CD4-positive, alpha-beta memory T cell (primary cell): ENCODE measurements at places on chromosomes 4 and X.
A peak's percentile ranks its signal among the peaks of the same experiment; 100 is the strongest.

DNA sequence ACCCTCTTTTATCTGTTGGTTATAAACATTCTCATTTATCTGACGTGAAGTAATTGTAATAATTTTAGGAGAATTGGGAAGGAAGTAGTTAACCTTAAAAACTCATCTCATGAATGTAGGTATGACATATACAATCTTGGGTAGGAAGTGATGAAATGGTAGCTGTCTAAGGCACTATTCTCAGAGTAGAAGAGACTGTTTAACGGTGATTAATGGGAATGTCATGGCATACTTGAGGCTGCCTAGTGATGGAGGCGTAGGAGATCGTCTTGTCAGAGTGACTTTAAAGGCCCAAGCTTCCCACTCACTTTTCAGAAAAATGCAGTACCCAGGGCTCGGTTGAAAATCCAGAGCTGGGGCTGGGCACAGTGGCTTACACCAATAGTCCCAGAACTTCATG, 19.4 kb upstream of the AGA start:
- no peak for DNase-seq

DNA sequence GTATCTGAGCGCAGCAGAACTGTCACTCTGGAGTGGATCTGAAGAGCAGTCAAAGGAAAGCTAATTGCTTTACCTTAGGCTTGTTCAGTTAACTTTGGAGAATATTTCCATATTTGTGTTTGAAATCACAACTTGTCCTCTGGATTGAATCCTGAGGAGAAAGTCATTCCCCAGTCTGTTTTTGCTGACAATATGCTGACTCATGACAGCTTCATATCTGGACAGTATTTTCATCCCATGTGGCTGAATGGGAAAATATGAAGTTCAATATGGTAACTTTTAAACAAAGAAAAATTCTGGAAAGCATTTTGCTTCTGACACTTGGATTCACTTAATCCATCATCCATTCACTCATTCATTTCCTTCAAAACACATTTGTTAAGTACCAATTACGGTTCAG, 46.3 kb upstream of the MAGEC3 start:
- DNase-seq: no peak

- no peak for DNase-seq
Observed at GRCh38 chr4:8904666-8905065, 33.0 kb upstream of the HMX1 start.

DNA sequence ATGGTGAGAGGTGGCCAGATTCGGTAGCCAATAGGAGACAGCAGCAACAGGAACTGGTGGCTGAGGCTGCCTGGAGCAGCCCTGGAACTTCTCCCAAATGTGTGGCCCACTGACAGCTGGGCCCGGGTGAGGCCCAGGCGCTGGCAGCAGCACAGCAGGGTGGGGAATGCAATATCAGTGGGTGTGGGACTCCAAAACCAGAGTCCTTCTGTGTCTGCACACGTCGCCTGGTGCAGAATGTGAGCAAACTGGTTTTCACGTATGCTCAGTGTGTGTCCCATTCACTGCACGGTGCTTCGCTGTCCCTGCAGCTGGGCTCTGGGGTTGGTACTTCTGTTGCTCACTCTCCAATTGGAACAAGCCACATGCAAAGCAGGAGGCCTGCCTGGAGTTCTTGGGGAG, 14.4 kb upstream of the CENPU start:
- DNase-seq: no peak

DNA sequence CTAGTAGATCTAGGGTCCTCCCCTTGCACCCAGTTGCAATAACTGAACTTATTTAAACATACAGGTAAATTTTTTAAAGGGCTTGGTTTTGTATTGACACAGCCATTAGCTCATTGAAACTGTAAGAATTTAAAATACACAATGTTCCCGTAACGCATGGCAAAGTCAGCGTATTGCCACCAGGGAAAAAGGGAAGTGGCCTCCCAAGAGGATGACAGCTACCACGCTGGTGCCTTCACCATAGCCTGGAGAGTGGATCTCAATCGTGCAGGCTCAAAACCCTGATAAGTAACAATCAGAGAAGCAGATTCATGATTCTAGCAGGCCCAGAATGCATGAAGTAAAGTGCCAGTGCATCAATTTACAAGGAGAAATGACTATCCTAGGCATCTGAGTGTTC, 49.4 kb upstream of the RELL1 start:
- DNase-seq: no peak

DNA sequence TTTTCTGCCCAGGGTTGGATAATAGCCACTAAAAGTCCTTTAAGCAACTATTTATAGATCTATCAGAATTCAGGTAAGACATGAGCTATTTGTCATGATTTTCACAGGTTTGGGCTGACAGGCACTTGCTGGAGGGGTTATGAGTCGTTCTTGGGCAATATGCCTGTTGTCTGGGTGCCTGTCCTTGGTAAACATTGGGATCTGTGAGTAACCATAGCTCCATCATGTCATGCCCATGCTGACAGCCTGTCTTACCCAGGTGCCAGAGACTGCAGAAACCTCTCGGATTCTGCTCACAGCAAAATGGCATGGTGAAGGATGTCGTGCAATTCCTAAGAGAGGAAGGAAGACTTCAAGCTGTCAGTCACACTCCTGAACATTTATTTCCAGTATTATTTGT, 116.0 kb upstream of the PUDP start:
- DNase-seq: no peak

DNA sequence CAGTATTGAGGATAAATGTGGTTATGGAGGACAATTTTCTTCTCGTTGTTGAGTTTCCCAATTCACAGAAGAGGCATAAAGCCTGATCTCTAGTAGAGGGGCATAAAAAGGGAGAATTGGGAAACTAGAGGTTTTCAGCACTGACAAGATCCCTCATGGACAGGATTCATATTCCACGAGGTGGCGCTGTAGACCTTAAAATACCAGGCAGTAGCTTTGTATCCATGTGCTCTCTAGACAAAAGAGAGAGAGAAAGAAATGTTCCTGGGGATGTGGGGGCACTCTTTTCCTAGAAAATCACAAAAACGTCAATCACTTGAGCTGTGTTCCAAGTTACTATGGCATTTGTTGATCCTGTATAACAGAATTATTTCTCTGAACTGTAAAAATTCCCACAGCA, 128.3 kb downstream of the MAGEE1 start:
- no peak for DNase-seq

DNA sequence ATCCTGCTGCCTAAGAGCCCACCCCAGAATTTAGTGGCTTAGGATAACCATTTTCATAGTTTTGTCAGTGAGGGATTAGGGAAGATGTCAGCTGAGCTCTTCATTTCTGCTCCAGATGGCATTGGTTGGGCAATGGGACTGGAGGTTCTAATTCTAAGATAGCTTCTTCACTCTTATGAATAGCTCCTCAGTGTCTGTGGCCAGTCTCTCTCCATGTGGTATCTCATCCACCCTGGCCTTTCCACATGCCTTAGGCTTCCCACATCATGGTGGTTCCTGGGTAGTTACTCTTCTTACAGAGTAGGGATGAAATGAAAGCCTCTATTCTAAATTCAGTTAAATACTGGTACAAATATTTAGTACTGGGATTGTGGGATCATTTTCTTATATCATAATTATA, 31.3 kb downstream of the REPS2 start:
- no peak for DNase-seq

- no peak for DNase-seq
Observed at GRCh38 chrX:9907645-9908387, 59.3 kb upstream of the CLDN34 start.

- no peak for DNase-seq
Observed at GRCh38 chr4:180557348-180557747, 1685.9 kb upstream of the TENM3 start.

DNA sequence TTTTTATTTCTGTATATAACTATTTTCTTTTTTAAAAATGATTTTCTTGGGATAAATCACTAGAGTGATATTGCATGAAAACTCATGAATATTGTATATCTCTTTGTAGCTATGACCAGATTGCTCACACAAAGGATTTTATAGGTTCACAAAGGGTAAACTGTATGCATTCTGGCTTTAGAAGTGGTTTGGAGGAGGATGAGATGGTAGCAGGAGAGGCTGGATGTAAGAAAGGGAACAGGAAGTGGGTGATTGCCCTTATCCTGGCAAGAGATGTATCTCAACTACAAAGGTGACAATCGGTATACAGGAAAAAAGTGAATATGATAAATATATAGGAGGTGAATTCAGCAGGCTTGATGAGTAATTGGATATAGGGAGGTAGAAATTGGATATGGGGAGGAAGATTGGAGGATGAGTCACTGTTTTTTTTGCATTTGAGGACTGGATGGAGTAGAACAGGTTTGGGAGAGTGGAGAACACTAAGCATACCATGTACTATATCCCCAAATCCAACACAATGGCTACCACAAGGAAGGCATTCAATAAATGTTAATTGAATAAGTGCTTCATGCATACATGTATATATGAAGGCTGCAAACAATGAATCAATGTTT, 9.9 kb downstream of the FGG start:
- no peak for DNase-seq

DNA sequence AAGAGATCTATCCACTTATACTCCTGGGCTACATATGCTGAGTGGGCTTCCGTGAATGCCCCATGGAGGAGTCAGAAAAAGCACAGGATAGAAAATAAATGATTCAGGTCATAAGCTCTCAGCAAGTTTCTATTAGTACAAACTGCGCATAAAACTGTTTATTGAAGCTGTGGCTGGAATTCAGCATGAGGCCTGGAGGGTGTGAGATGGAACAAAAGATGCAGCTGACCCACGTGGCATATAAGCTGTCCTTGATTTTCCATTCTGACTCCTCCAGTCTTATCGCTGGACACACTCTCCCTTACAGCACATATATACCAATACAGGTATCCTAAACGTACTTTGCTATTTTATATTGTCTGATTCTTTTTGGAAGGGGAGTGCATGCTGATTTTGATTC, 17.9 kb downstream of the GRXCR1 start:
- DNase-seq: no peak

GRCh38 chrX:112527903-112528302, 151.8 kb downstream of the LHFPL1 start:
- no peak for DNase-seq

- DNase-seq: no peak
Observed at GRCh38 chrX:3371163-3371562, 24.7 kb upstream of the MXRA5 start.

- DNase-seq: no peak
Observed at GRCh38 chr4:165203541-165204461, 3.6 kb upstream of the KLHL2 start.

DNA sequence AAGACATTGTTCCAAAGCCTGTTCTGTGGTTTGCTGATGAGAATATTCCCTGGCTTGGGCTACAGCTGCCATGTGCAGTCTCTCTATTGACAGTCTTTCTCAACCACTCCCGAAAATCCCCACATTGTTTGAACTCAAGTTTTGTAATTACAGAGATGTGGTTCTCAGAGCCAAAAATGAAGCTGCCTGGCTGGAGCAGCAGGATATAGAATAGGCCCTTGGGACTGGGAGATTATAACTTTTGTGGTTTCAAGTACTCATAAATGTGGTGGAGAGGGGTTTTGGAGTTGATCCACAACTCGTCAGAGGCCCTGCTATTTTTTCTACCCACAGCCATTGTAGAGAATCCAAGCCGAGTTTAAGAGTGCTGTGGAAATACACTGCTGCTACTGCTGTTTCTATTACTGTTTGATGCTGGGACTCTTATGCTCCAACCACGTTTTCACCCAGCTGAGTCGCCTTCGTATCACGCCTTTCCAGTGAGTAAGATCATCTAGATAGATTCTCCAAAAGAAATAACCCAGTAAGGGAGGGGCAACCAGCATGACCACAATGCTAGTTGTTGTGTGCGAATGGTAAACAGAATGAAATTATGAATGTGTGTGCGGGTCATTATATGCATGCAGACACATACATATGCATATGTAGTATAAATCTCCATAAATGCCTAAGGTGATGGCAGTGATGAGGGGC, 57.1 kb upstream of the ATXN3L start:
- DNase-seq: no peak

- DNase-seq: no peak
Observed at GRCh38 chrX:44261286-44261685, 82.2 kb downstream of the EFHC2 start.

- no peak for DNase-seq
Observed at GRCh38 chrX:46381630-46382029, 163.6 kb downstream of the ZNF674 start.

- no peak for DNase-seq
Observed at GRCh38 chrX:17456526-17456925, 81.5 kb downstream of the NHS start.

DNA sequence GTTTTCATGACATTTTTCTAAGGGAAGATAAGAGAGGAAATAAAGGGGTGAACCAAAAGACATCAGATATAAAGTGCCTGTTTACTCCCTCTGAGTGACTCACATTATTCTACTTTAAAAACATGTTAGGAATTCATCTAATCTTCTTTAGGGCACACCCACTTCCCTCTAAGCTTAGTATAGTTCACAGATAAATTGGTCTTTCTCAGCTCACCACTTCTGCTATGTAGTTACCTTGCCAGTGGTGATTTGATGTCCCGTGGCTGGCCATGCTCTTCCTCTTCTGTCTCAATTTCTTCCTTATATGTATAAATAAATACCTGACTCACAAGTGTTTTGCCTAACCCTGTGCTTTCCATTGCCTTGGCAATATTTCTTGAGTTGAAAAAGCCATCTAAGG, 96.8 kb downstream of the PDLIM5 start:
- DNase-seq: no peak

- DNase-seq: no peak
Observed at GRCh38 chr4:80043541-80043940, 29.5 kb downstream of the ANTXR2 start.

GRCh38 chr4:110155654-110156053, 42.8 kb downstream of the ELOVL6 start:
- DNase-seq: no peak

DNA sequence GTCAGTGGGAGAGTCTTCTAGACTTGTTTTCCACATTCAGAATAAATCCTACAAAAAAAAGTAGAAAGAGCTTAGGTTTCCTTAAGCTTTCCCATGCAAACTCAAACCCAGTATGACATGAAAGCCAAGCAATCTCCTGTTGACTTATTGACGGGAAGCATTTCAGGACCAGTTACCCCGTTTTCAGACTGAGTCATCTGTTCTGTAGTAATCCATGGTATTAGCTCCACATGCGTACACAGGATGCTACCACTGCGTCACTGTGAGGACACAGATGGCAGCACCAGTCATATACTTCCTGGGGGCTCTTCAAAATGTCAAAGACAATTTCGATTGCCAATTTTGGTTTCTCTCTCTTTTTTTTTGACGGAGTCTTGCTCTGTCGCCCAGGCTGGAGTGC, 224.9 kb upstream of the MAD2L1 start:
- DNase-seq: no peak

GRCh38 chr4:180727478-180727877, 1515.7 kb upstream of the TENM3 start:
- no peak for DNase-seq

- peak; percentile 9 for DNase-seq
Observed at GRCh38 chr4:164012396-164013027, 518.0 kb downstream of the TMA16 start.

- no peak for DNase-seq
Observed at GRCh38 chr4:83283181-83283580, 1.4 kb downstream of the COQ2 start.

DNA sequence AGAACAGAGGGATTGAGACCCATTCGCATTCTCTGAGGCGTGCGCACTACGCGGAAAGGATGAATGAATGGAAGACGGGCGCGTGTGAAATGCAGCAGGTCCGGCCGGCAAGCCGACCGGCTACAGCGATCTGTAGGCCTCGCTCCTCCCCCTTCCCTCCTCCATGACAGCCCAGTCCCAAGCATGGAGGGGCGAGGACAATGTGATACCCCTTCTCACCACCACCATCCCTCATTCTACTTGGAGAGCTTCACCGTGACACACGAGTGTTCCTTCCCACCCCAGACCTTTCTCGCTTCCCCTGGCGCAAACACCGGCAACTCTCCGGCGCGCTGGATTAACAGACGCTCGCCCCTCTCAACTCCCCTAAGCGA, 815 bp downstream of the EIF4E start:
- peak; percentile 58 for DNase-seq

GRCh38 chr4:76800902-76801301, 97.0 kb downstream of the SOWAHB start:
- no peak for DNase-seq
